NCI-H524 (cell line): ENCODE measurements at places on chromosomes 11 and 22.

DNA sequence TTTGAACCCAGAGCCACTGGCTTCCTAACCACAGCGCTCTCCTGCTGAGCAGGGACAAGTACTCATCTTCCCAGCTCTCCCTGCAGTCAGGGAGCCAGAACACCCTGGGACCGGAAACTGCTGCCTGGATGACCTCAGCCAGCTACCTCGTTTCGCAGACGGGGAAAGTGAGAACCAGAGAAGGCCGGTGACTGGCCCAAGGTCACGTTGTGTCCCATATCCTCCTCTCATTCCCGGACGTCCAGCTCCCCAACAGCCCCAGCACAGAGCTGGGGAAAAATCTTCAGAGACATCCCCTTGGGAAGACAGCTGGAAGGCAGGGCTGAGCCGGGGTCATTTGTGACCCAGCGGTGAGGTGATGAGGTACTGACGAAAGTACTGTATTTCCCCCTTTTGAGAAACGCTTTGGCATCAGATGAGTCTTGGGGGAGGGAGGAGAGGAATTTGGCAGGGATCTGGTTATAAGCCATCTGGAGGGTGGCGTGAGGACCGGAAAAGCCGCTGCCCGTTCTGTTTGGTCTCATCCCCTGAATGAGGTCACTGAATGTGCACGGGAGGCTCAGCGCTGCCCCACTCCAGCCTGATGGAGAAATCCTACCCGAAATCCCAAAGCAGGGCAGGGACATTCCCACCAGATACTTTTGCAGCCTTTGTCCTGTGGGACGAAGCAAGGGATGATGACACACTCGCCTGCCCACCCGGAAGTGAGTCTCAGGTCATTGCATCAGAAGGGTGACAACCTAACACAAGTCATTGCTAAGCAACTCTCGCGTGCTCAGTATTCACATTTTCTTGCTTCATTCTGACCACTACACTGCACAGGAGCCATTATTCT is 41.1 kb downstream of the LIF start:
- DNase-seq: peak; percentile 44

DNA sequence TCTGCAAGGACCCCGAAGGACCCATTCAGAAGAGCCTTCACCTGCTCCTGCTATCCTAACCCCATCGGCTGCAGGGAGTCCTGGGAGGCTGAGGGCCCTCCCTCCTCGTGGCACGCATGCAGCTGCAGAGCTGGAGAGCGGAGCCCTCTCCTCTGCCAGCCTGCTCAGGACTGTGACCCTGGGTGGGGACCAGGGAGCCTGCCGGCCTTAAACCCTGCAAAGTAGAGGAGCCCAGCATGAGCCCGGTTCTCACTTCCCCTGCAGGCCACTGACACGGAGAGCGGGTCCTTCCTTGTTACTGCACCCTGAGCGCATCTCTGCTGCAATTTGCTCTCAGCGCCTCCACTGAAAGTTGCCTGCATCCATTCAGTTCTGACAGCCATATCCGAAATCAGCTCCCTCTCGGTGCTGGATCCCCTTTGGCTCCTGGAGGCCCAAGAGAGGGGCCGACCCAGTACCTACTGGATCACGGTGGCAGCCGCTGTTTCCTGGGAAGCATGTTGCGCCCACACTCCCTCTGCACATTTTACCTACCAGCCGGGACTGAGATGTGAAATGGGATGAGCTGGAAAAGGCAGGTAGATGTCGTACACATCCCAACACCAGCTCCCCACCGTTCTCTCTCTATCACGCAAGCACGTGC is 312.1 kb downstream of the NTM start:
- DNase-seq: no peak

- peak; percentile 84 for DNase-seq
Measured at GRCh38 chr11:30429550-30429949, 106.6 kb downstream of the ARL14EP start.

- no peak for DNase-seq
Measured at GRCh38 chr11:102513869-102514268, 16.7 kb downstream of the MMP7 start.

GRCh38 chr11:64227405-64227956 is 1.4 kb downstream of the NUDT22 start:
- DNase-seq: no peak

DNA sequence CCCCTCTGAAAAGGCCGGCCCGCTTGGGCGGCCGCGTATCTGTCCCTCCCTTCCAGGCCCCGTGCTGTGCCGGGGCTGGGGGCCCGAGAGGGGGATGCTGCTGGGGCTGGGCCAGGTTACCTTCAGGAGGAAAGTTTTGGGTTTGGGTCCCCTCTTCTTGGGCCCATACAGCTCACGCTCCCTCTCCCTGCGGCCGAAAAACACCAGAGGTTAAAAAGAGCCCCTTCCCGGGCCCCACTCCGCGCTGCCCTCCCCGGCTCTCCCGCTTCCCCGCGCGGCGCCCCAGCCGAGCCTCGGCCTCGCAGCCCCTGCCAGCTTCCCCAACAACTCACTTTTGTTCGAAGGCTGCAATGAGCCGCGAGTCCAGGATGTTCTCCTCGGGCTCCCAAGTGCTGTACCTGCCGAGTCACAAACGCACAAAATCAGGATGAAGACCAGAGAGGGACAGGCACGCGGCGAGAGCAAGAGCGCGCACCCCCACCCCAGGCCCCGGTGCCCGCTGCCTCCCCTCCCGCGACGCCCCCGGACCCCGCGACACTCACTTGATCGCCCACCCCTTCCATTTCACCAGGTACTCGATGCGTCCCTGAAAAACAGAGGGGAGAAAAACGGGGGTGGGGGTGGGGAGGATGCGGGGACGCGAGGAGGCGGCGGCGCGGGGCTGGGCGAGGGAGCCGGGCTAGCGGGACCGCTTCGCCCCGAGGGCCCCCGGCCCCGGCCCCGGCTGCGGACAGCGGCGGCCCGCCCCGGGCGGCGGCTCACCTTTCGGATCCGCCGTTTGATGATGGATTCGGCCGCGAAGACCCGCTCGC is 450 bp downstream of the CBX6 start:
- no peak for DNase-seq

DNA sequence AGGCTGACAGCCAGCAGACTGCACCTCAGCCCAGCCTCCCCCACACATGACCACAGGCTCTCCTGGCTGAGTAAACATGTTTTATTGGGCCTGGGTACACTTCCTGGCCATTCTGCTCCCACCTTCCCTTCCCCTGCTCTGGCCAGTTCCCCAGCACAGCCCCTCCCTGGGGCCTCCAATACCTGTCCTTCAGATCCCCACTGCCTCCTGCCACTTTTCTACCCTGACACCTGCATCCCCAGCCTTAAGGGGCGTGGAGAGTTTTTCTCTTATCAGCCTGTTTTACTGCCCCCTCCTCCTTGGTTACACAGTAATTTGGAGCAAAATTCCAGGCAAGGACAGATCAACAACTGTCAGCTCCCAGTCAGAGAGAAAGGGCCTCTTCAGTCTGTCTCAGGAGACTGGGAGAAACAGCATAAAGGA is at the start of gene ISX:
Gene ISX, plus strand, starts transcription at position 363 of the 423 bp plus-strand sequence. CDS start 930 bp downstream, outside the sequence.
- DNase-seq: no peak

GRCh38 chr11:126118806-126119205 is 56.1 kb upstream of the CDON start:
- no peak for DNase-seq

DNA sequence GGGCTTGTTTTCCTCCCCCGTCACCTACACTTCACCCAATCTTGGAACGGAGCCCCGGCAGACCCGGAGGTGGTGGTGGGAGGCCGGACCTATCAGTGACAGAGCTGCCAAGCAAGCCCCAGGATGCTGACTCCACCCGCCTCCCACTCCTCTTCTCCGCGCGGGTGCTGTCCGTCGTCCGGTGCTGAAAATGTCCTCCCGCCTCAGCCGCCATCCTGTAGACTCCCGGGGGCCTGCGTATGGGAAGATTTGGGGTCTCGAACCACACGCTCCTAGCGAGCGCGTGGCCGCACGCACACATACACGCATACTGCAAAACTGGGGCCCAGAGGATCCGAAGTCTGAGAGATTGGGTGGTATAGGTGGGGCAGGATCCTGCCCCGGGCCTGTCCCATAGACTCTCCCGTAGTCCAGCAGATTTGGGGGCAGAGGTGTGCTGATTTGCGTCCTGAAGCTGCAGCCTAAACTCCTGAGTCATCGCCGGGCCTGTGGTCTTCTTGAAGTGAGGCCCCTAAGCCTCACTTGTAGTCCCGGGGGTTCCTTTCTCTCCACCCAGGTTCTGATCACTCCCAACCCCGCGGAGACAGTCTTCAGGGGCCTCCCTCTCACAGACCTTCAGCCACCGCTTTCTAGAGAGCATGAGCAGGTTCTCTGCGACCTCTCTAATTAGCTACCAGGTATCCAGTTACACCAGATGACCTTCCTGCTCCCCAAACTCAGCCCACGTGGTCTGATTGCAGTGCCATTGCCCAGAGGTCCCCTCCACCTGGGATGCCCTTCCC is 796 bp upstream of the YIF1A start:
- DNase-seq: no peak

GRCh38 chr11:18748766-18749365 is 22.9 kb upstream of the IGSF22 start:
- no peak for DNase-seq

DNA sequence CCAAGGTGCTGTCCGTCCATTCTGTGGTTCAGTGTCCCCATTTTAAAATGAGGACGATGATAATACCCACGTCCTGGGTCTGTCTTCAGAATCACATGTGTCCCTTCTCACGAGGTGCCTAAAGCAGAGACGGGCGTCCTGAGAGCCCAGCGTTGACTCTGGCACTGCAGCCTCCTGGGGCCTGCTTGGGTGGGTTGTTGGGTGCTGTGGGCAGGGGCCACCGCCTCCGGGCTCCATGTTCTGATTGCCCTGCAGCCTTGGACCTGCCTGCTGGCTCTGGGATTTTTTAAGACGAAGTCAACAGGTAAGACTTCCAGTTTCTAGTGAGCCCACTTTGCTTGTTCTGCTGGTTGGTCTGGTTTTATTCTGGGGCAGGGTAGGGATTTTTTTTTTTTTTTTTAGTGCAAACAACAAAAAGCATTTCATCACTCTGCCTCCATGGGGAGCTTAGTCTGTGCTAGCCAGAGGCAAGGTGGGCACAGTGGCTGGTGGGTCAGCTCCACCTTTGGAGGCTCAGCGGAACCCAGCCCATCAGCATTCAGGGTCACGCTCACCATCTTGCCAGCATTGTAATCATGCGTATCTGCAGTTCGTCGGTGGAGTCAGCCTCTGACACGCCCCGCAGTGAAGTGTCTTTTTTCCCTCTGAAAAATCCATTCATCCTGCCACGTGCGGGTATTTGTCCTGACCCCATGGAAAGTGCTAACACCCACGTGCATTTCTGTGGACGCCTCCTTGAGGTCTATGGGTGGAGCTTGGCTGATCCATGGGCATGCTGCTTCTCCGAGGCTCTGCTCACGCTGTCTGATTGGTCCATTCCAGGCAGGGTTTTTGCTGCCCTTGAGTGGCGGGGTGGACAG is 28.3 kb downstream of the NADSYN1 start:
- no peak for DNase-seq

DNA sequence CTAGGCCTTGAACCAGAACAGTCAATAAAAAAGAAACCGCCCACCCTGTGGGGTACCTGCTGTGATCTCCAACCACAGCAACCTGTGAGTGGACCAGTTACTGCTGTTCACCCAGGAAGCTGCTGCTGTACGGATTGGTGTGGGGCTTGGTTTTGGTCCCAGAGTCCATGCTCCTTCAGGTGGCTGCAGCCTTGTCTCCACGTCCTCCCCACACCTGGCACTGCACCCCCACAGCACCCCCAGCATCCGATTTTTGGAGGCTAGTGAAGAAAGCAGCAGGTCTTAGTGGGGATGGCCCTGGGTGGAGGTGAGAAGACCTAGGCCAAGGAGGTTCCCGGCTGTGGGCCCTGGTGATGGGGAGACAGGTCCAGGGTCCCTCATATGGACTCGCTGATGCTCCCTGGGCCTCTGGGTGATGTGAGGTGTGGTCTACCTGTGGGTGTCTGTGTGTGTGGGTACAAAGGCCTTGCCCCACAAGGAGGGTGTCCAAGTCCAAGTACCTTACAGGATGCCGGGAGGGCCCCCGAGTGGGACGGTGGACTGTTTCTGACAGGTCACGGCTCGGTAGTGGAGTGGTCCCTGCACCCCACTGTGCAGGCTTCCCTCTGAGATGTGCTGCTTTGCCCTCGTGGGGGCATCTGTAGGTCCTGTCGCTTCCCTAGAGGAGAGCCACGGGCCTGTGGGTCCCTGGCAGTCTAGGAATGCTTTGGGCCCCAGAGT is 283.4 kb downstream of the TBC1D22A start:
- no peak for DNase-seq

GRCh38 chr11:48150213-48150612 is 66.4 kb upstream of the OR4B1 start:
- DNase-seq: no peak

DNA sequence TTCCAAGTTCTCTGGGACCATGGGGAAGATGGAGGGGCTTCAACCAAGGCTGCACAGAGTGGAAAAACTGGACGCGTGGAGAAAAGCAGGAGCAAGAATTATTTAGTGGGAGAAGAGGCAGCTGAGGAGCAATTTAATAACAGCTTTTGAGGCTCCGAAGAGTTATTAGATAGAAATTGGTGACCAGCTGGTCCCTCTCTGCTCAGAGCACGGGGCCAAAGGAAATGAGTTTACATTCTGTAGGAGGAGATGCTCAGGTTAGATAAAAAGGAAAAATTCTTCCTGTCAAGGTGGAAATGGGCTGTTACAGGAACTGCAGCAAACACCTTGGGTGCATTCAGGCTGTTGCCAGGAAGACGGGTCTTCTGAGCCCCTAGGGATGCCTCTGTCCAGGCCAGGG is 47.0 kb upstream of the GALNT18 start:
- DNase-seq: no peak

DNA sequence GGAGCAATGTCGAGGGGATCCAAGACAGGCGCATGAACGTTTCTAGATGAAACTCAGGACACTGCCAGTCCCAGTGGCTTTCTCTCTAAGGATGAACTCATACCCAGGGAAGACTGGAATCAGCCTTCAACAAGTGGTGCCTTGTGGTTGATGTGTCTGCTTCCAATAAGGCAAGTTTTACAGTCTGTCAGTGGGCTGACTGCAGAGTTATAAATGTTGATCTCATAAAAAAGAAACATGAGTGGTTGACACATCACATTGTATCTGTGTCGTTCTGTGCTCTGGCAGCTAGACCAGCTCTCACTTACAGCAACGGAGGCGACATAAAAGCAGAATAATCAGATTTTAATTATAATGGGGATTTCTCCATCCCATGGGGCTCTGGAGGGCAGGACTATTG is 96.7 kb downstream of the SNX19 start:
- DNase-seq: no peak

DNA sequence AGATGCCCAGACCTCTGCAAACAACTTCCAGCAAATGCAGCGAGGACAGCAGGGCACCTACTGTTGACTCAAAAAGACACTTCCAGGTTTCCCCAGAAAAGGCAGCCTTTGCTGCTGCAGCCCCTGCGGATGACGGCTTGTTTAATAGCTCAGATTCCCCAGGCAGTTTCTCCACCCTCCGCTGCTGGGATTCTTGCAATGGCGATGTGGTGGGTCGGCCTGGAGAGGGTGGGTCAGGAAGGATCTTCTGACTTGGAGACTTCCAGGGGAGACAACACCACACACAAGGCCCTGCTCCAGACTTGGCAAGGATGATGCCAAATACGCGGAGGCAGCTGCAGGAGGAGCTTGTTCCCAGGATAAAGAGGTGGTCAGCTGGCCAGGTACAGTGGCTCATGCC is 17.9 kb upstream of the TREH start:
- DNase-seq: no peak
